Activated CD8-positive, alpha-beta memory T cell treated with anti-CD3 and anti-CD28 coated beads for 1 hour (primary cell): ENCODE measurements at places on chromosomes 4 and X.

- DNase-seq, result no peak
Observed at GRCh38 chr4:101621120-101621519, 169.4 kb upstream of the BANK1 start.

GRCh38 chr4:165010487-165010886 is 21.3 kb upstream of the TRIM60 start:
- DNase-seq, result no peak

DNA sequence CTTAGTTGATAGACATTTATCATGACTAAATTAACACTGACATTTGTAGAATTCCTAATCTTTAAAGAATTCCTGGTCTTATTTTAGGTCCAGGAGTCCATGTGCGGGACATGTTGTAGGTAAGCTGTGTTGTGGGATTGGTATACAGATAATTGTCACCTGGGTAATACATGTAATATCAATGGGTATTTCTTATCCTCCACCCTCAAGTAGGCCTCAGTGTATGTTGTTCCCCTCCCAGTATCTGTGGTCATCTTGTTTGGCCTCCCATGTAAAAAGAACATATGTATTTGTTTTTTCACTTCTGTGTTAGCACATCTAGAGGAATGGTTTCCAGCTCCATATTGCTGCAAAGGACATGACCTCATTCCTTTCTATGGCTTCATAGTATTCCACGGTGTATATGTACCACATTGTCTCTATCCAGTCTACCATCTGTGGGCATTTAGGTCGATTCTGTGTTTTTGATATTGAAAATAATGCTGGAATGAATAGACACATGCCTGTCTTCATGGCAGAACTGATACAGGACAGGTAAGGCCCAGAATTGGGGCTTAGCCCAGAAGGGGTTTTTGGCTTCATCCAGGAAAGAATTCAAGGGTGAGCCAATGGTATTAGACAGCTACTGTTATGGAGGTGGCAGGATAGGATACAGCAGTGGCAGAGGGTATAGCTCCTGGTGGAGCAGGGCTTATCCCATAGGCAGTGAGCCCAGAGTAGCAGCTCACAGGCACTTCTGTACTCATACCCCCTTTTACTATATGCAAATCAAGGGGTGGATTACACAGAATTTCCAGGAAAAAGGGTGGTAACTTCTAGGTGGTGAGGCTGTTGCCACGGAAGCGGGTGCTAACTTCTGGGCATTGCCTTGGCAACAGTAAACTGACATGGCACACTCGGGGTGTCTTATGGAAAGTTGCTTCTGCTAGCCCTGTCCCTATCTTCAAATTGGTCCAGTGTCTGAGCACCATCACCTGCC is 66.1 kb upstream of the WDR1 start:
- no peak for DNase-seq

DNA sequence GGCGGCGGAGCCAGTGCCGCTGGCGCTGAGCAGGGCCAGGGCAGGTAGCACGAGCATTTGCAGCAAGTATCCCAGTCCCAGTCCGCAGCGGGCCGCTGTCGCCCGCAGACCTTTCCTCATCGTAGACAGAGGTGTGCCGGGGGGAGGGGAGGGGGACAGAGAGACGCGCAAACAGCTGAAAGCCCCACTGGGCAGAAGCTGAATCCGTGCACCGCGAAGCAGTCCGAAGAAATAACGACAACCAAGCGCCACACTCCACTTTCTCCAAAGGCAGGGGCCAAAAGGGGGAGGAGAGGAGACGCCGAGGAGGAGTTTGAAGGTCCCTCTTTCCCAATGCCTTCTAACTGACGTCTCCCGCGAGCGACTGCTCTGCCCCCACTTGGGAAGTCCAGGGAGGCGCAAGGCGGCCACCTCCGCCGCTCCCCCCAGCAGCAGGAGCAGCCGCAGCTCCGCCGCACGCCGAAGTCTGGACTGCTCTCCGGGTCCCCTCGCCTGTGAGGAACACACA is at the start of gene UNC5C:
UNC5C (minus strand) TSS at position 236 of the 508 bp plus-strand sequence.
- no peak for DNase-seq

- DNase-seq, result no peak
Observed at GRCh38 chr4:168615294-168616065, 118.6 kb downstream of the PALLD start.

GRCh38 chr4:2305766-2306501 is 44.0 kb upstream of the MXD4 start:
- DNase-seq, result no peak

GRCh38 chrX:100748108-100748507 is 16.2 kb upstream of the SYTL4 start:
- no peak for DNase-seq

DNA sequence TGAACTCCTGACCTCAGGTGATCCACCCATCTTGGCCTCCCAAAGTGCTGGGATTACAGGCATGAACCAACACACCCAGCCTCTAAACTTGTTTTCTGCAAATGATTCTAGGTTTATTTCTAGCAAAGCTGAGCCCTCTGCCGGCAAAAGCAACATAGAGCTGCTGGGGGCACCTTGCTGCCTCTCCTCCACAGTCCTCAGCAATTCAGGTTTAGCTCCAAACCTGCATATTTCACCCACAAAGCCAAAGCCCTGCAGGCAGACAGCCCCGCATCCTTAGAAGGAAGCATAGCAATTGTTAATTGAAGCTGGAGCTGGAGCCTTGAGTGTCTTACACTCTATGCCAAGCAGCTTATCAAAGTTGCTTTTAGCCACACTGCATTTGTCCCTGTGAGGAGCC is 24.9 kb upstream of the OCIAD2 start:
- DNase-seq, result no peak

DNA sequence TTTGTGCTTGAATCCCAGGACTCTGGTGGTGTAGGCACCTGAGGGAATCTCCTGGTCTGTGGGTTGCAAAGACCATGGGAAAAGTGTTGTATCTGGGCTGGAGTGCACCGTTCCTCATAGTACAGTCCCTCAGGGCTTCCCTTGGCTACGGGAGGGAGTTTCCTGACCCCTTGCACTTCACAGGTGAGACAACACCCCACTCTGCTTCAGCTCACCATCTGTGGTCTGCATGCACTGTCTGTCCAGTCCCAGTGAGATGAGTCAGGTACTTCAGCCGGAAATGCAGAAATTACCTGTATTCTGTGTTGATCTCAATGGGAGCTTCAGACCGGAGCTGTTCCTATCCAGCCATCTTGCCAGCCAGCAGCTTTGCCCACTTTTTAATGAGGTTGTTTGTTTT is 353.0 kb upstream of the IRS4 start:
- no peak for DNase-seq

DNA sequence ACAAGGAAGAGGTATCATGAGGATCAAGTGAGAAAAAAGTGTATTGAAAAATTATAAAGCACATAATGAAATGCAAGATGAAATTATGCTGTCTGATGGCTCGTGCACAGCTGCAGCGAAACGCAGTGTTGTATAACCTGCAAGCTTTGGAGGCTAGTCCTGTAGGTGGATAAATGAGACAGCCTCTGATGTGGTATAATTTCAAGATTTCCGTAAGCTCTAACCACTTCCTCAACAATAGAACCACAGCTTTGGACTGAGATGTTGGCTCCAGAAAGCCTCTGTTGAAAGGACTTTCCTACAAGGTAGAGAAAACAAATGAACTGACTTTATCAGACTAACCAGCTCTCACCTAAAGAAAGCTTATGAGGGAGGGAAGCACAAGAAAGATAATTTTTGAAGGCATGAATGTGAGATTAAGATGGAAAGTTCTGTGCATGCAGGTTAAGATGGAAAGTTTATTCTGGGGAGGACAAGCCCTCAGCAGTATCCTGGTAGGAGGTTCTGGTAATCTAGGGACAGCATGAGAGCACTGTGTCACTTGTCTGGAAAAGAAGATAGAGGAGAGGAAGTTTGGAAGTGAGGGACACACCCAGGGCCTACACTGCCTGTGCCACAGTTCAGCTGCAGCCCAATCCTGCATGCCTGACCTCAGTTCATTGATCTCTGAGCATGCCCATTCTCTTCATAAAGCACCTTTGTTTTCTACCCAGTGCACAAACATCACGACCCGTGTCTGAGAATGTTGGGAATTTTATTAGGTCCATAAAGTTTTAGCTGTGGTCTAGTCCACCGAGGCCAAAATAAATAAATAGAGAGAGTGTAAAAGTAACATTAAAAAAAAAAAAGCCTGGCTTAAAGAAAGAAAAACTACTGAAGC is 161.5 kb upstream of the SFRP2 start:
- no peak for DNase-seq

DNA sequence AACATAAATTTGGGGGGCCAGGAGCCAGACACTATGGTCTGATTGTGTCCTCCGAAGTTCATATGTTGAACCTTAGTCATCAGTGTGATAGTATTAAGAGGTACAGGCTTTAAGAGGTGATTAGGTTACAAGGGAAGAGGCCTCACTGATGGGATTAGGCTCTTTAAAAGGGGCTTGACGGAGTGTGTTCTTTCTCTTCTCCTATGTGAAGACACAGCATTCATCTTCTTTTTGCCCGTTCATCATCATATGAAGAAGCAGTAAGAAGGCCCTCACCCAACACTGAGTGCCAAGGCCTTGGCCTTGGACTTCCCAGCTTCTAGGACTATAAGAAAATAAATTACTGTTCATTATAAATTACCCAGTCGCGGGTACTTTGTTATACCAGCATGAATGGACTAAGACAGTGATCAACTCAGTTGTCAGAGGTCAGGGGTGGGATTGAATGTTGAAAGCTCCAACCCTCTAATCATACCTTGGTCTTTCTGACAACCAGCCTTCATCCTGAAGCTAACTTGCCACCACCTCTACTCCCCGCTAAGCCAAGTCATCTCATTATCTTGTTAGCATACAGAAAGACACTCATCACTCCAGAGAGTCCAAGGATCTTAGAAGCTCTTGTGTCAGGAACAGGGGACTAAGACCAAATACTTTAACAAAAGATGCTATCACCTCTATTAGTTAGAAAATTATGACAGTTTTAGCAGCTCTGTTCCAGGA is 543.4 kb upstream of the DIPK2B start:
- DNase-seq, result no peak

- no peak for DNase-seq
Observed at GRCh38 chr4:102168580-102168979, 176.7 kb downstream of the SLC39A8 start.

GRCh38 chr4:26175006-26175786 is 145.6 kb upstream of the RBPJ start:
- DNase-seq, result no peak

DNA sequence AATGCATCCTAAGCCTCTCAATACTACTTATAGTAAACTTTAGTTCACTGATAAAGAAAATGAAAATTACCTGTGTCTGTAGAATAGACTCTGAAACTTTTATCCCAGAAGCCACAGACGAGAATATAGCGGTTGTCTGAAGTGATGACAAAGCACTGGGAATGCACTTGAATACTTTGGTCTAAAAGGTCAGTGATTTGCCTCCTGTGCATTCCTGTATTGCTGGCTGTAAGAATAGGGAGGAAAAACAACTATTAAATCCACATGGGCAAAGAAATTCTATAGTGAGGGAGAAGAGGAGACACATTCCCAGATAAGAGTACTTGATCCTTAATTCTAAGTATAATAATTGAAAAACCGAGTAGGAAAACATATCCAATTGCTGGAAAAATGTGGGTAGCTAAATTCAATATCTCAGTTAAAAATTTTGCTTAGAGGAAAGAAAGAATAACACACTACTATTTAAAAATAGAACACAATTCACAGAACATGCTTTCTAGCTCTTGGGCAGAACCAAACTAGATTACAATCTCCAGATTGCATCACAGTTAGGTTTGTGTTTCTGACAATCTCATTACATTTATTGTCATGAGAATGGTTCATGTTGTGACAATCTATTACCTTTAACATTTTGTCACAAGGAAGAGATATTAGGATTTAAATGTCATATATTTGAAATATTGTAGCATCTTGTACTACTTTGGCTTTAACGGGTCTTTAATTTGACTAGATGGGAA is 232.1 kb downstream of the DCLK2 start:
- no peak for DNase-seq

DNA sequence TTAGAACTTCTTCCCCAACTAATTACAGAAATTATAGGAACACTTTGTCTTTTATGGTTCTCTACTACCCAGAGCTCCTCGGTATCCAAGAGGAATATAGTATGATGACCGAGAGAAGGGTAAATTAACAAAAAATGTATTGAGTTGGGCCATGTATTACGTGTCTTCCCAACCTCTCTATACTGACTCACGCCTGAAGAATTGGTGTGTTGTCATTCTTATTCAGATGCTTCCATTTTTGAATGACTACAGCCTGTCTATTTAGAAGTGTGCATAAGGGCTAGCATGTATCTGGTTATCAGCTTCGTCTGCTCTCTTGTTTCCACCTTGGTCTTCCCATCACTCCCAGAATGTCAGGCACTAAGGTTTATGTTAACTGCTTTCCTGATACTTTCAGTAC is 24.5 kb upstream of the SCD5 start:
- no peak for DNase-seq

DNA sequence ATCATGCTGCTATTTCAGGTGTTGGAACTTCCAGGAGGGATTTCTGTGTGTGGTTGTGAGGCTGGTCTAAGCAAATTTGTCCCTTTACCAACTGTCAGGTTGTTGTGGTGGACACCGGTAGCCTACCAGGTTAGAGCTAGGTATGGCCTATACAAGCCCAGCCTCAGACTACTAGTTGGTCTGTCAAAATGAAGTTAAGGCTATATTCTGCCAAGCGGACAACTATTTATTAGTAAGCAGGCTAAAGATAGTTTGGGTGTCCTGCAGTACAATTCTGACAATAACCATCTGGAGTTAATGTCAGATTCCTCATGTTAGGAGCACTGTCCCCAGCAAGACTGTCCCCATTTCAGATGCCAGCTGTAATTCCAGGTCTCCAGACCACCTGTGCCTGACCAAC is 13.9 kb upstream of the ENPP6 start:
- DNase-seq, result no peak

GRCh38 chr4:55947254-55947882 is 1.4 kb upstream of the CEP135 start:
- no peak for DNase-seq

- no peak for DNase-seq
Observed at GRCh38 chr4:168514249-168514852, 17.5 kb downstream of the PALLD start.

GRCh38 chr4:3462790-3463415 is at the start of gene DOK7:
DOK7 (plus strand) TSS chr4:3463306; CDS start chr4:3463376, 70 bp downstream.
- DNase-seq, result no peak

- no peak for DNase-seq
Observed at GRCh38 chr4:151694961-151695720, 65.7 kb downstream of the GATB start.

- no peak for DNase-seq
Observed at GRCh38 chrX:35711281-35711680, 86.9 kb upstream of the MAGEB16 start.

GRCh38 chr4:111502626-111503025 is 642.6 kb upstream of the FAM241A start:
- no peak for DNase-seq

DNA sequence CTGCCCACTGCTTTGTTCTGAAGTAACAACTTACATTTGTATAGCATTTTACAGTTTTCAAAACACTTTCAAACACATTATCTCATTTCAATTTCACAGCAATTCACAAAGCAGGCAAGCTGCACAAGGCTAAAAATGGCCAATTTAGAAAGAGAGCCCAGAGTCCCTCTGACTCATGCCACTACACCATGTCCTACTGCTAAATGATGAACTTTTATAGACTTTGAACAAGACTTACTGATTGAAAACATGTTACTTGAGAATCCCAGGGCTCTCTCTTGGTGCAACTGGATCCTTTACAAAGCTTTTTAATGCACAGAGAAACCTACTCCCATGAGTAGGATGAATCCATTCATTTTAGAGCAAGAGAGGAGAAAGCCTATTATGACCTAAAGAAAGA is 5.8 kb upstream of the G3BP2 start:
- DNase-seq, result no peak

- DNase-seq, result no peak
Observed at GRCh38 chr4:6087669-6088341, 69.6 kb upstream of the C4orf50 start.

- no peak for DNase-seq
Observed at GRCh38 chrX:66030505-66031317, 9.2 kb downstream of the VSIG4 start.
